ENCODE measurements at places on chromosomes 4 and X. TPM values are rescaled to one million over a fixed set of nuclear protein-coding genes. Genes with fewer than 3 reads are reported as not detected.

GRCh38 chr4:119130365-119131065 is 5.1 kb upstream of the MYOZ2 start:
- DNase-seq: no peak

GRCh38 chr4:150181536-150181935 is 103.3 kb downstream of the DCLK2 start:
- peak; percentile 50 for DNase-seq

DNA sequence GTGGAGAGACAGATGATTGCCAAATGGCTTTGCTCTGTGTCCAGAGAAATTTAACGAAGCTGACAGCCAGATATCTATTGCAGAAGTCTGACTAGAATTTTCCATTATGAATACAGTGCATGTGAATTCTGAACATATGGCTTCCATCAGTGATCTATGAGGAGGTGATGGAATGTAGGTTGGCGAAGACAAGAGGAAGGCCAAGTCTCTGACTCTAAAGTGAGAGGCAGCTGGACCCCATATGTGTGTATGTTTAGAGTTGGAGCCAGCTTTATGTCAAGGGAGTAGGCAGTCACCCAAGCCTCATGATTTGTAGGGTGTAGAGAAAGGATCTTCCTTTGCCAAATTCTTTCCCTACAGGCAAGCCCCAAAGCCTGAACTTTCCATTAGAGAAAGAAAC is 76.2 kb upstream of the TEX13D start:
- DNase-seq: no peak

DNA sequence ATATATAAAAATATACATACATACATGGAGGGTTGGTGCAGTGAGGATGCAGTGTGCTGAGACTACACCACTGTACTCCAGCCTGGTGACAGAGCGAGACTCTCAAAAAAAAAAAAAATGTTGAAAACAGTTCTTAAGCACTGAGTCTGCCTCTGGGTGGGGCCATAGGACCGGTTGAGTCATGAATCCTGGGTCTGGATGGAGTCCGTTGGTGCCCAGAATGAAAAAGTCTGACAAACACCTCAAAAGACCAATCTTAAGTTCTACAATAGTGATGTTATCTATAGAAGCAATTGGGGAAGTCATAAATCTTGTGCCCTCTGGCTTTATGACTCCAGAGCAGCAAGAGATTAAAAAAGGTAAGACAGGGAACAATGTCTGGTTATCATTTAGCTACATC is 70.4 kb downstream of the FGFBP1 start:
- DNase-seq: peak; percentile 43

DNA sequence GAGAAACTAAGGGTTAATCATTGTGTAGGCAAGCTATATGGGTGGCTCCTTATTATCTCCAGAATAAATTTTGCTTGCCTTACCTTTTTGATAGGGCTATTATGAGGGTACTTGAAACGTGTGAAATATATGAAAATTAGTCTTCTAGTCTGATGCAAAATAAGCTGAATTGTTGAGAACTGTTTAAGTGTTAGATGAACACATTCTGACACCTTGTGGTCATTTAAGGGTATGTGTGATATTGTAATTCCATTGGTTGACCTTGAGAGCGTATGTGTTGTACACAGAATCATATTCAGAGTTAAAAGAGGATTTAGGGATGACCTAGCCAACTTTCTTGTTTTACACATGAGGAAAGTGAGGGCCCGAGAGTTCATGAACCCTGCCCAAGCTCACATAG is 44.6 kb upstream of the LINC00632 start:
- DNase-seq: peak; percentile 37

The FGD1 gene
- total RNA-seq: 21.5 TPM

The RXFP1 gene
- total RNA-seq: not detected

GRCh38 chr4:145865274-145865941 is 73.2 kb downstream of the ZNF827 start:
- DNase-seq: no peak

The GRID2 gene
- total RNA-seq: not detected

- no peak for DNase-seq
Observed at GRCh38 chrX:33969105-33969504, 163.0 kb downstream of the FAM47A start.

GRCh38 chr4:14125375-14126129 is 498.0 kb upstream of the BOD1L1 start:
- DNase-seq: no peak

The GASK1B gene
- total RNA-seq: 3.8 TPM

The RIBC1 gene
- total RNA-seq: 0.68 TPM

The PIN4 gene
- total RNA-seq: 21.3 TPM

DNA sequence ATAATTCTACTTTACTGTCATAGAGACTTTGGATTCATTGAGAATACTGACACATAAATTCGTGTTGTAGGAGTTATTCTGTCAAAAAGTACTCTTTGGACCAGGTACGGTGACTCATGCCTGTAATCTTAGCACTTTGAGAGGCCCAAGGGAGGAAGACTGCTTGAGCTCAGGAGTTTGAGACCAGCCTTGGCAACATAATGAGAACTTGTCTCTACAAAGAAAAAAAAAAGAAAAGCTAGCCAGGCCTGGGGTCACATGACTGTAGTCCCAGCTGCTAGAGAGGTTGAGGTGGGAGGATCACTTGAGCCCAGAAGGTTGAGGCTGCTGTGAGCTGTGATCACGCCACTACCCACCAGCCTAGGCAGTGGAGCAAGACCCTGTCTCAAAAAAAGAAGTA is 54.9 kb downstream of the WDR19 start:
- peak; percentile 2 for DNase-seq

DNA sequence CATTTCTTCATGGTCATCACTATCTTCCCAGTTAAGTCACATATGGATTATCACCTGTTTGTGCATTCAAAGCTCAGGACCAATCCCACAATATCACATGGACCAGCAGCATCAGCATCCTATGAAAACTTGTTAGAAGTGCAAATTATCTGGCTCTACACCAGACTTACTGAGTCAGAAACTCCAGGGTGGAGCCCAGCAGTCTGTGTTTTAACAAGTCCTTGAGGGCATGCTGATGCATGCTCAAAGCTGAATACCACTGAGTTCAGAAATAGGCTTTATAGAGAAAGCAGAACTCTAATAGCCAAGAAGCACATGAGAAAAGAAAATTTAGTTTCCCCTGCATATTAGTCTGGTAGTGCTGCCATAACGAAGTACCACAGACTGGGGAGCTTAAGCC is 62.4 kb upstream of the GABRQ start:
- no peak for DNase-seq

The TCEAL7 gene
- total RNA-seq: not detected

DNA sequence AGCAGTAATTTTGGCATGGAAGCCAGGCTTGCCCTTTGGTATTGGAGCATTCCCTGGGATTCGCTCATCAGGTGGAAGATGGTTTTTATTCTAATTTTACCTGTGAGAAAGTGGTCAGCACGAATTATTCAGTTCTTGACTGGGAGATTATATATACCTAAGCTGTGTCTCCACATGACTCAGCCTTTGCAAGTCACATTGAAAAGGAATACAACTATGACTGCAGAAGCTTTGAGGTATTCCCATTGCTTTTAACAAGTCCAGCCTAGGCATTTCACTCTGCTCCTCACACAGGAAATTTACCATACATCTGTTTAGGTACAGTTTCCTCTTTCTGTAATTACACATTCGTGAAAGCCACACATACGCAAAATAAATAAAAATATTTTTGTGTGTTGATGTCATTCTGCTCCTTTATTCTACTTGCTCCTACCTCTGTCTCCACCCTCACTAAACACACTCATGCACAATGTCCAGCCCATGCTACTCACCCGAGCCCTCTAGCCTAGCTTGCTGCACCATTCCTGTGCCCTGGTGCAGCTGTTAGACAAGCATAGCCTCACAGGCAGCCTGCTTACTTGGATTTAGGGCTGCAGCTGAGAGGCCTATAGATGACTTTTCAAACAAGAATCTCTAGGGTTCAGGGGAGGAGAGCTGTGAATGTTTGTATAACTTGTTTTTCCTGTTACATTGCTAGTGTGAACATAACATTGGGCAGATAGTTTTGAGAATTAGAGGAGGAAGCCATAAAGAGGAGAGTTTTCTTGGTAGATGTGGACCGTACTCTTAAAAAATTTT is 504.4 kb upstream of the FAT1 start:
- no peak for DNase-seq

- no peak for DNase-seq
Observed at GRCh38 chrX:154472685-154473632, 6.1 kb downstream of the LAGE3 start.

The FRMD7 gene
- not detected for total RNA-seq

DNA sequence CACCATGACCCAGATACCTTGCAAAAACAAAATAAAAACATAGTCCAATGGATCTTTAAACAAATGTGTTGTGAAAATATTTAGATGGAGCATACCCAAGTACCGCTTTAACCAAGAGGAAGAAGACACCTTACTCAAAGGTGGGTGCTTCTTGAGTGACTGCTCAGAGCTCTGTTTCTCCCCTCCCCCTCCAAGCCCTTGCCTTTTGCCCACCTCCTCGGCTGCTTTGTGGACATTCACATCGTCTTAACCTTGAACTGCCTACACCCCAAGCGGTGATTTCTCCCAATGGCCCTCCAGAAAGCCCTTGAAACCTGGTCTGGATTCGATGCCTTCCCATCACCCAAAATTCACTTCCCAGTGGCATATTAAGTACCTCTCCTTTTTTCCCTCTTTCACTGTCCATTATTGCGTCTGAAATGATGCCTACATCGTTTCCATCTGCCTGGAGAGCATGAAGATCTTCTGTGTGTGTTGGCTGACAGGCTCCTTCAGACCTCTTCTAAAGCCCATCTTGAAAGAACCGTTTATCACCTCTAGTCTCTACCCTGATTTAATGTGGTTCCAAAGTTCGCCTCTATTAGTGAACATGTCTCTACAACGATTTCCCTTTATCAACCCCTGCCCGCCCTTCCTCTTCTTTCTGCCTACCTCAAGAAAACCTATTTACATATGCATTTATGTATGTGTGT is 968 bp downstream of the GPRIN3 start:
- DNase-seq: no peak

DNA sequence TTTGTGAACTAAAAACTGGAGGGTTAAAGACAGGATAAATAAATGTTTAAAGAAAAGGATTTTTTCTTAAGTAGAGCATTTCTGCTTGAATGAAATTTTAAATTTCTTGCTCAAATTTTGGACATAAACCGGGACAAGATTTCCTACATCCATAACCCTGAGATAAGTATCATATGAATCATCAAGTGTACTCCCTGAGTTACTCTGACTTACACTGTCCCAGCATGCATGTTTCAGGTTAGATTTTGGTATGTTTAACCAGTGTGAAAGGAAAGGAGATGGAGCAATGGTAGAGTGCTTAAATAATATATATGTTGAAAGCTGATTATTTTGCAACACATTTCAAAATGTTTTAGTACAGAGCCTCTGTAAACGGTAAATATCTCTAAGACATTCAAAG is 175.2 kb downstream of the ADGRL3 start:
- DNase-seq: no peak

The HDAC8 gene
- total RNA-seq: 30.6 TPM

The NAP1L5 gene
- total RNA-seq: not detected

The SHOX gene
- not detected for total RNA-seq

Measured in A673 (cell line).